ENCODE measurements at places on chromosomes 16 and 17.
A peak's percentile ranks its signal among the peaks of the same experiment; 100 is the strongest.

DNA sequence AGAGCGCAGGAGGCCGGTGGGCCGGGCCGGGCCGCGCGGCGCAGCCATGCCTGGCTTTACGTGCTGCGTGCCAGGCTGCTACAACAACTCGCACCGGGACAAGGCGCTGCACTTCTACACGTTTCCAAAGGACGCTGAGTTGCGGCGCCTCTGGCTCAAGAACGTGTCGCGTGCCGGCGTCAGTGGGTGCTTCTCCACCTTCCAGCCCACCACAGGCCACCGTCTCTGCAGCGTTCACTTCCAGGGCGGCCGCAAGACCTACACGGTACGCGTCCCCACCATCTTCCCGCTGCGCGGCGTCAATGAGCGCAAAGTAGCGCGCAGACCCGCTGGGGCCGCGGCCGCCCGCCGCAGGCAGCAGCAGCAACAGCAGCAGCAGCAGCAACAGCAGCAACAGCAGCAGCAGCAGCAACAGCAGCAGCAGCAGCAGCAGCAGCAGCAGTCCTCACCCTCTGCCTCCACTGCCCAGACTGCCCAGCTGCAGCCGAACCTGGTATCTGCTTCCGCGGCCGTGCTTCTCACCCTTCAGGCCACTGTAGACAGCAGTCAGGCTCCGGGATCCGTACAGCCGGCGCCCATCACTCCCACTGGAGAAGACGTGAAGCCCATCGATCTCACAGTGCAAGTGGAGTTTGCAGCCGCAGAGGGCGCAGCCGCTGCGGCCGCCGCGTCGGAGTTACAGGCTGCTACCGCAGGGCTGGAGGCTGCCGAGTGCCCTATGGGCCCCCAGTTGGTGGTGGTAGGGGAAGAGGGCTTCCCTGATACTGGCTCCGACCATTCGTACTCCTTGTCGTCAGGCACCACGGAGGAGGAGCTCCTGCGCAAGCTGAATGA lies 606 bp downstream of the THAP11 start:
- no peak for DNase-seq

DNA sequence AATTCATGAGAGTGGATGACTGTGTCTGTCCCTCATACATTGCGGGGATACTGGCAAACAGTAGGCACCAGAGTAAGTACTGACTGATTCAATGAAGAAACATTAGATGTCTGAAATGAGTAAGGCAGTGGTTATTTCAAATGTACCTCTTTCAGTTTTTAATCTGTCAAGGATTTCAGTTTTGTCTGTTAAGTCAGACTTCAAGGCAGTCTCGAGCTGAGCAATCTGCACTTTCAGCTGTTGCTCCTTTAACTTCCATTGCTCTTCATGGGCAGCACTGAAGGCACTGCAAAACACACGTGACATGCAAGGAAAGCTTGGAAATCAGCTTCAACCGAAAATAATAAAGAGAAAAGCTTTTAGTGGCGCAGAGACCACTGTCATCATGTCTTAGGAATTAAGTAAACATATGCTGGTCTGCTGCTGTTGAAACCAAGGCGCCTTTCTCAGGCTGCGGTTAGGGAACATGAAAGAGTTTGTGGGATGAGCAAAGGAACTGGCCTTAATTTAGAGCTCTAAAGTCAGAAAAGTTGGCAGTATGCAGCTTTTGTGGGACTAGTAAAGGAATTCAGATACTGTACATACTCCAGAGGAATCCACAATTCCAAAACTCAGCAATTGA lies 38.8 kb downstream of the RPGRIP1L start:
- no peak for DNase-seq

- DNase-seq, result peak; percentile 45
Observed at GRCh38 chr17:37527249-37527851, 37.7 kb downstream of the DUSP14 start.

DNA sequence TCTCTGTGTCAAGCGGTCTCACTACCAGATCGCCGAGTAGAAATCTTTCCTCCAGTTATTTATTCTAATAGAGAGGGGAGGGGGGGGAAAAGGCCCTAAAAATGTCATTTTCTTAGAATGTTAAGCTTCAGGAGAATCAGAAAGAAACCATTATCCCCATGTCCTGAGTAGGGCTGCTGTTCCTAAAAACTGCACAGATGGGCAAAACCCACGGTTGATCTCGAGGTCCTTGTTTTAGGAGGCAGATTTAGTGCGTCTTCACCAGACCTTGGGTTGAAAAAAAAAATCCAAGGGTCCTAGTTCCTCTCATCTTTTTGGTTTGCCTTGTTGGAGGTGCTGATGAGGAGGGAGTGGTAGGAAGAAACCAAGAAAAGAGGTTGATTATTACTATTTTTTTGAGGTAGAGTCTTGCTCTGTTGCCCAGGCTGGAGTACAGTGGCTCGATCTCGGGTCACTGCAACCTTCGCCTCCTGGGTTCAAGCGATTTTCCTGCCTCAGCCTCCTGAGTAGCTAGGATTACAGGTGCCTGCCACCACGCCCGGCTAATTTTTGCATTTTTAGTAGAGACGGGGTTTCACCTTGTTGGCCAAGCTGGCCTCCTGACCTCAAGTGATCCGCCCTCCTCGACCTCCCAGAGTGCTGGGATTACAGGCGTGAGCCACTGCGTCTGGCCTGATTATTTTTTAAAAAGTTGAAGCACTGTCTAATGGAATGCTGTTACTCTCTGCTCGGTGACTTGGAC lies 1.4 kb downstream of the CBFB start:
- DNase-seq, result no peak

Data from iPS DF 19.7 (cell line).